ENCODE measurements at places on chromosomes 13 and 19.
A peak's percentile ranks its signal among the peaks of the same experiment; 100 is the strongest.

DNA sequence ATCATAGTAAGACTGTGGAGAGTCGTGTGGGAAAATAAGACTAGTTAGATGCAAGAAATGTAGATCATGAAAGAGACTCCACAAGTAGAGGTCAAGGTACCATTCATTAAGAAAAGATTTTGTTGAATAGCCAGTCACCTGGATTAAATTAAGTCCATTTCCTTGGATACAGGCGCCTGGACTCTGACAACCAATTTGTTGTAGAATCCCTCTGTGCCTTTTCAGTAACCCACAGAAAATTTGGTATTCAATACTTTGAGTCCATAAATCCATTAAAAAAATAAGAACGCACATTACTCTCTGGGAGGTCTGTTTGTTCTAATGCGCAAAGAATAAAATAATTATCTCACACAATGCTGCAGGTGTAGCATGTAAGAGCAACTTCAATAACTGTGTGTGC, 469.4 kb downstream of the KLF12 start:
- DNase-seq: no peak

GRCh38 chr13:90594681-90595080, 752.8 kb upstream of the MIR17HG start:
- no peak for DNase-seq

GRCh38 chr19:1154731-1155351, 19.2 kb downstream of the SBNO2 start:
- no peak for DNase-seq

- peak; percentile 26 for DNase-seq
Observed at GRCh38 chr19:14536926-14537692, 7.7 kb downstream of the TECR start.

DNA sequence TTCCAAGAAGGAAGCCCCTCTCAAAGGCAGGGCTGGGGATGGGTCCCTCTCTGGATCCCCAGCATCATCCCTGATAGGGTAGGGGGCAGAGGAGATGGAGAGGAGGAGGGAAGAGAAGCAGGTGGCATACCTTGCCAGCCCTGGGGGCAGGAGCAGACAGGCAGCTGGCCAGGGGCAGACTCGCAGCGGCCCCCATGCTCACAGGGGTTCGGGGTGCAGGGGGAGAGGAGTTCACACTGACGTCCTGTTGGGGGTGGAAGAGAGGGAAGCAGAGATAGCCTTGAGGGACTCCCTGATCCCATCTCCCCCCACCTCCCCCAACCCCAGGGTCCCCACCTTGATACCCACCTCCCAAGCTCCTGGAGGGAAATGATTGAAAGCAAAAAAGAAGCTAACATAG, 16.0 kb downstream of the NOTCH3 start:
- no peak for DNase-seq

- no peak for DNase-seq
Observed at GRCh38 chr19:3550947-3551791, 6.2 kb downstream of the MFSD12 start.

DNA sequence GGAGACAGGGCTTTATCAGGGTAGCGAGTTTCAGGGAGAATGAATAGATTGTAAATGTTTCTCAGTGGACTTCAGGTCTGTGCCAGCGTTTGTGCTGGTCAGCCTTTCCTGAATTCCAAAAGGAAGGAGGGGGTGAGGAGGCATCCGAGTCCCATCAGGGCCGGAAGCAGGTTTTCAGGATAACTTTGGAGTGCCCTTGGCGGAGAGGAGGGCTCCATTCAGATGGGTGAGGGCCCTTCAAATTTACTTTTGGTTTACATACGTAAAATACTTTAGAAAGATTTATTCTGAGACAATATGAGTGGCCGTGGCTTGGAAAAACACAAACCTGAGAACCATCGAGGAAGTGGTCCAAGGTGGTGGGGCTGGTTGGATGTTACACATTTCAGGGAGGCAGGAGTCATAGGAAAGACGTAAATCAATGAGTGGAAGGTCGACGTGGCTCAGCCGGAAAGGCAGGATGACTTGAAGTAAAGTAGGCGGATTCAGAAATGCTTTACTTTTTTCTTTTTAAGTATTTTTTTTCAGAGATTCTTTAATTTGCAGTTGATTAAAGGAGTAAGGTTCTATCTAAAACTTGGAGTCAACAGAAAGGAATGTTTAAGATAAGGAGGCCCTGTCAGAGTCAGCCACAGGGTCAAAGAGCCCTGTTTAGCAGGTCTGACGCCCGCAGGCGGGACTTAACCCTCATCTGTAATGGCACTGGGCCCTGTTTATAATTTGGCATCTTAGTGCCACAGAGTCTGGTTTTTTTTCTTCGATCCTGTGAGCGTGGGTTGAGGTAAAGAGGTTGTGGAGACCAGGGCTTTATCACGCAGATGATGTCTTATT, 32.8 kb downstream of the ATP11A start:
- no peak for DNase-seq

GRCh38 chr19:5703819-5704818, 14.0 kb downstream of the RPL36 start:
- DNase-seq: no peak

- DNase-seq: peak; percentile 88
Observed at GRCh38 chr19:16829010-16829821, at the start of gene SIN3B. Gene SIN3B, plus strand, starts transcription at chr19:16829398. Its CDS starts 23 bp downstream, at chr19:16829421.

DNA sequence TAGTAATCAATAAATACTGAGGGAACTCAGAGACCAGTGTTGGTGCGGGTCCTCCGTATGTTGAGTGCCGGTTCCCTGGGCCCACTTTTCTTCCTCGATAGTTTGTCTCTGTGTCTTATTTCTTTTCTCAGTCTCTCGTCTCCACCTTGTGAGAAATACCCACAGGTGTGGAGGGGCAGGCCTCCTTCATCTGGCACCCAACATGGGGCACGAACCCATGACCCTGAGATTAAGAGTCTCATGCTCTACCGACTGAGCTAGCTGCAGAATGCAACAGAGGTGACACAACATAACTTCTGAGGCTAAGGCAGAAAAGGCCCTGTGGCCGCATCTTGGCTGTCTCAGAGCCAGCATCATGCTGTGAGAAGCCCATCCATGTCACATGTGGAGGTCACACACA, 5.3 kb upstream of the ZNF613 start:
- DNase-seq: no peak

DNA sequence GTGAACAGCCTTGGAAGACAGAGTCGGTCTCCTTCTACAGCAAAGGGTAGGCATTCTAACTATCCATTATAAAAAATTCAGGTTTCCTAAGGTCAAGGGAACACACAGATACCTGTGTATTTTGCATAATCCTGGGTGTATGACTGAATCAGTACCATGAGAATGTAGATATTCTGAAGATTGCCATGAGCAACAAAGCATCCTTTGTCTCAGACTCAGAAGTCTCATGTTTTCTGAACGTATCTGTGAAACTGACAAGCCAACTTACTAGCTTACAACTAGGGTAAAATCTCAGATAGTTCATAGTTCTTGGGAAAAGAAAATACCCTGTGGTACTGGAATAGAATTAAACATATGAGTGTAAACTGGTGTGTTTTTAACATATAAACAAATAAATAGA, 6.5 kb downstream of the ZNF566 start:
- no peak for DNase-seq

DNA sequence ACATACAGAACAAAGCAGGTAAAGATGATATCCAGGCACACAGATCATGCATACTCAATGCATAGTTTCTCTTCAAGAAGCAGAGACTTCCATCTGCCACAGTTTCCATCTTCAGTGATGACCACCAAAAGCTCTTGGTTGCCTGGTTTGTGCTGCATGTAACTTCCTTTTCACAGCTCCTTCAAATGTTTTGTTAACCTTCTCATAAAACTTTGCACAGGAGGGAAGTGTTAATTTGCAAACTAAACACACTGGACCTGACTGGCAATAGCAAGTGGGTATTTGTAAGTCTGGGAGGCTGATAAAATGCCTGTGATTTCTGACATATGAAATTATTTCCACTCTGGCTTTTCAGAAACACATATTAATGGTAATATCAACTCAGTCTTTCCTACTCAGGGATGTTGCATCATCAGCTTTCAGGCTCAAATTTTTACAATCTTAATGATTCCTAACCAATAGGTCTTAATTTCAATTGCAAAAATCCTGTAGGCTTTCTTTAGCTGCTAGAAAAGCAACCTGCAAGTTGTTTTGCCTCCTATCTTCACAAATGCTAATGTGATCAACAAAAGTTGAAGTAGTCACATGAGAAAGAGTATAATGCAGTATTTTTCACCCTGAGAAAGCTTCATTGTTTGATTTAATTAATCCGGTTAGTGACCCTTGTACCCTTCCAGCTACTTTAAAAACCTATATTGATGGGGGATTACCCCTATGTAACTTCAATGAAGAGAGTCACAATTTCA, 575.6 kb downstream of the DIAPH3 start:
- no peak for DNase-seq

DNA sequence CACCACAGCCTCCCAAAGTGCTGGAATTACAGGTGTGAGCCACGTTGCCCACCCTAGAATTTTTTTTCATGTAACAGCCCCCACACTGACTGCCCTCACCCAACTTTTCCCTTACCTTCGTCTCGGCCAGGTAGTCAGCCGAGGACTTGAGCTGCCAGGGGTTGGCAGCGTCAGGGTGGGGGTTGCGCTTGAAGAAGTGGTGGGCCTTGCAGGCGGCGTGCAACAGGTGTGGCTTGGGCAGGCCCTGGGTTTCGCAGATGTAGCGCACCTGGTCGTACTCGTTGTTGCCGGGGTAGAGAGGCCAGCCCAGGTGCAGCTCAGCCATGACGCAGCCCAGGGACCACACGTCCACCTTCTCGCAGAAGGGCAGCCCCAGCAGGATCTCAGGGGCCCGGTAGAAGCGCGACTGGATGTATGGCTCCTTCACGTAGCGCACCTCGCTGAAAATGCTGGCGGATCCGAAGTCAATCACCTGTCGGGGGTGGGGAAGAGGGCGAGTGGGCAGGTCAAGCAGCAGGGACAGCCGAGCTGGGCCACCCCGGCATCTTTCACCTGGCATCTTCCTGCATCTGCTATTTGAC, 6.2 kb downstream of the HIPK4 start:
- DNase-seq: no peak

Measured in stimulated activated CD4-positive, alpha-beta T cell treated with anti-CD3 and anti-CD28 coated beads, Interleukin-15, amount 100 ng/mL, for 1 hour (primary cell).